ENCODE measurements at places on chromosomes 6 and 20.
A peak's percentile ranks its signal among the peaks of the same experiment; 100 is the strongest.

DNA sequence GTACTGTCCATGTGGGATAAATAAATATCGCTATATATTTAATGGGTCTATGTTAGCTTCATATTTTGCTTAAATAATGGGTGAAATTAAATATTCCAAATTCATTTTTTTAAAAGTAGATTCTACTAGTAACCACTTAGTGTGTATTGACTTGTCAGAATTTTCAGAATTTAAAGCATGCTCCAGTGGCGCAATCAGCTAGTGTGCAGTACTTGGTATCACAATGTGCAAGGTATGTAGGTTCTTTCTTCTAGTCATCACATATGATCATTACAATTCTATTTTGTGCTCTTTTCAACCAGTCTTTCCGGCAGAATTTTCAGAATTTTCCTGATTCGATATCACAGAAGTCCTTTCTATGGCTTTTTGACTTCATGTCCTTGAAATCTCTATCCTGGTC lies 32.6 kb downstream of the PDE7B start:
- DNase-seq, result no peak

- DNase-seq, result peak; percentile 54
These were observed 516 bp downstream of the GTPBP2 start for GRCh38 chr6:43628393-43629103.

- DNase-seq, result peak; percentile 25
These were observed 18.7 kb downstream of the BTN3A1 start for GRCh38 chr6:26420688-26421171.

- no peak for DNase-seq
These were observed 12.3 kb downstream of the ADISSP start for GRCh38 chr20:3755269-3755668.

- DNase-seq, result no peak
These were observed 610.6 kb downstream of the HDGFL1 start for GRCh38 chr6:23179994-23180393.

- no peak for DNase-seq
These were observed 38.7 kb downstream of the FKBP1C start for GRCh38 chr6:63249875-63250482.

DNA sequence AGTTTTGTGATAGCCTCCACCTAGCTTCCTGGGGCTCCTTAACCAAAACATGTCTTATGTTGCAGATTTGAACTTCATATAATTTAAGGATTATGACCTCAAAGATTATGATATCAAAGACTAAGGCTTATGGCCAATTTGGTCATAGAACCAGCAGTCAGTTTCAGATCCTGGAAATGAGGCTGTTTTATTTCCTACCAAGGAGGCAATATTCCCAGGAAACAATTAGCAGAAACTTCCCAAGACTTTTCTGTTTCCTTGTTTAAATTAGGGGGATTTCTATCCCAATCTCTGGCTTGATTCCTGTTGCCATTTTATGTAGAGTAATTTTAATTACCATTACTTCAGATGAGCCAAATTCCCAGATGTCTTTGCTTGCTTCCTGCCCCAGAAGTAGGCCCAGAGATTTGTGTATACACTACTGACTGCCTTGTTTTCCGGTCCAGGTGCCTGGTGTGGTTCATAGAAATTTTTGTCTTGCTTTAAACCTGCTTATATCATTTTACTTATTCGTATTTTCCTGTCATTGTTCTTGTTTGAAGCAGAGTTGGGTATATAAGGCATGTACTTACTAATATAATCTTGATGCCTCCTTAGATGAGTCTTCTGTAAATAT lies 119.2 kb upstream of the TMEM170B start:
- no peak for DNase-seq
